ENCODE measurements at places on chromosomes 4 and X.
A peak's percentile ranks its signal among the peaks of the same experiment; 100 is the strongest.

DNA sequence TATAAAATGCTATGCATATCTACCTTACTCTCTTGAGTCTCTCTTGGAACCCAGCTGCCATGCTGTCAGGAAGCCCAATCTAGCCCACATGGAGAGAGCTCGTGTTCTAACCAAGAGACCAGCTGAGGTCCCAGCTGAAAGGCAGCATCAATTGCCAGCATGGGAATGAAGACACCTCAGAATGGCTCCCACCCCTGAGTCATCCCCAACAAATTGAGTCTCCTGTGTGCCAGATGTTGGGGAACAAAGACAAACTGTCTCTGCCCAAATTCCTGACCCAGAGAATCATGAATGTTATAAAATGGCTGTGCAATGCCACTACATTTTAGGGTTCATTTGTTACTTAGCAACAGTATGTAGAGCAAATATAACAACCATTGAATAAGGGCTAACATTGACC is 105.2 kb upstream of the STX18 start:
- DNase-seq, result no peak

DNA sequence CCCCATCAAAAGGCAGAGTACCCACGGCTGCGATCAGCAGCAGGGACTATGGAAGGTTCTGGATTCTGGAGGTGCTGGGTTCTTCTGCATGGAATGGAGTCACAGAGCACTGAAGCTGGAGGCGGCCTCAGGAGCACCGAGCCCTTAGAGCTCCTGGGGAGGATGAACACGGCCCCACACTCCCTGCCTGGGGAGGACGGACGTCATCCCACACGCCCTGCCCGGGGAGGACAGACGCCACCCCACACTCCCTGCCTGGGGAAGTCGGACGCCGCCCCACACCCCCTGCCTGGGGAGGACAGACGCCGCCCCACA is 9.9 kb downstream of the LRPAP1 start:
- DNase-seq, result no peak

DNA sequence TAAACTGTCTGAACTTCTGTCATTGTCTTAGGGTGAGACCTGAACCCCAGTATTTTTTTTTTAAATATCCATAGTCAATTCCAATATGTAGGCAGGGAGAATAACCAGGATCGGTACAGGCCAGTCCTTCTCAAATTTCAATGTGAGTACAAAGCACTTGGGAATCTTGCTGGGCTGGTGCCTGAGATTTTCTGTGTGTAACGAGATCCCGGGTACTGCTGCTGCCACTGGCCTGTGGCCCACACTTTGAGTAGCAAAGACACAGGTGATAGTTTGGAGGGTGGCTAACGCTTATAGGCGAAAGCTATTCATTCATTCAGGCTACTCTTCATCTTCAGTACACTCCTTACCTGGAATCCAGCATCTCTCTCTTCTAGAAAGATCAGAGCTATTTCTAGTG is 923.6 kb upstream of the TENM3 start:
- no peak for DNase-seq

DNA sequence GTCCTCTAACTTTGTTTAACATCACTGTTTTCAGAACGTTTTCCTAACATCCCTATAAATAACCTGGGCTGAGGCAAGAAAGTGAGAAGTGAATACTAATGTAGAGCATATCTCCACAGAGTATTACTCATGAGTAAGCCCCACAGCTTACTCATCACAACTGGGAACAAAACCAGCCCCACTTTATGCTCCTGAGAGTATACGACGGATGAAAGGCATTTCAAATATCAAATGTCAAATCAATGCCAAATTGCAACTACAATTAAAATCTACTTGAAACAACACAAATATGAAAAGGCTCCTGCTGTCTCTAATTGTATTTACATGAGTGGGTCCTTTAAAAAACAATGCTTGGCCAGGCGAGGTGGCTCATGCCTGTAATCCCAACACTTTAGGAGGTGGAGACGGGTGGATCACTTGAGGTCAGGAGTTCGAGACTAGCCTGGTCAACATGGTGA is 41.2 kb downstream of the SH3RF1 start:
- no peak for DNase-seq

DNA sequence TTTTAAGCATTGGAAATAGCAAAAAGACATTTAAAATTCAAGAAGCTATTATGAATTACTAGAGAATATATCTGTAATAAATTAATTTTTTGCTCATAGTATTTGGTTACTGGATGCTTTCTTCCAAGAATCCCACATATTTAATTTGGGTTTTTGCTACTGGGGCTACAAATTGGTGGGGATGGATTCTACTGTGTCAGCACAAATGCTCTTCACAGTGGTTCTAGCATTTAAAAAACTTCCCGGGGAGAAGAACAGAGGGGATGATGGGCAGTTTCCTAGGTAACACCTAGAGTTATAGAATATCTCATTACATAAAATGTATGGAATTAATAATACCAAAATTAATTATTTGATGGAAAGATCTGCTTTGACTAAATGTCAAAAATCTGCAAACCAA is 68.9 kb upstream of the PRPS2 start:
- no peak for DNase-seq

DNA sequence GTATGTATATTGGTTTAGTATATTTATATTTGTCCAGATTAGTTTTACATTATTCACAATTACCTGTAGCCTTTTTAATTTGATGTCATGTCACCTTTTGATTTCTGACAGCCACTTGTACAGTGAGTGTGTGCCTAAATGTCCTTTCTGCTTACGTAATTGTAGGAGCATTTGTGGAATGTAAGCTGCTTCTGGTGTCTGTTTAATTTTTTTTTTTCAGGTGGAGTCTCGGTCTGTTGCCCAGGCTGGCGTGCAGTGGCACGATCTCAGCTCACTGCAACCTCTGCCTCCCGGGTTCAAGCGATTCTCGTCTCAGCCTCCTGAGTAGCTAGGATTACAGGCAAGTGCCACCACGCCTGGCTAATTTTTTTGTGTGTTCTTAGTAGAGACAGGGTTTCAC is 91.2 kb upstream of the XAGE2 start:
- no peak for DNase-seq

- DNase-seq, result no peak
Measured at GRCh38 chr4:169106696-169107229, 96.7 kb upstream of the CBR4 start.

DNA sequence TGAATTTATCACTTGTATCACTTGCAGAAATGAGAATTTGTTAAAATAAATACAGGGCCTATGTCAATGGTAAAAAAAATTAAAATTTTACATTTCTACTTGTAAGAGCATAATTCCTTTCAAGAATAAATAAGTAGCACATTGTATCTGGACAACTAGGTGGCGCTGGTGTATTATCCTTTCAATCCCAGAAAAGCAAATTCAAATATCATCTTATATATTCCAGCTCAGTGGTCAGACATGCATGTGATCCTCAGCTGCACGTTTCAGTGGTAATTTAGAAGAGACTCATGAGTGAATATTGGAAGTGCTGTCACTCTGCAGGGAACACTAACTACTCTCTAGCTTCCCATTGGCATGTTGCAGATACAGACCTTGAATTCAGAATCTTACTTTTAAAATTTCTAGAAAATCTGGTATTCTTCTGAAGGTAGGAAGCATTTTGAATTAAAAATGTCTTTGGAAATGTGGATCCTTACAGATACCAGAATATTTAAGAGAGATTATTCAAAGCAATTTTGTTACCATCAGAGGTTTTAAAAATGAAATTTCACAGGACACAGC is 1414.7 kb upstream of the TENM3 start:
- peak; percentile 31 for DNase-seq

GRCh38 chrX:144801786-144802185 is 445.5 kb upstream of the SPANXN1 start:
- no peak for DNase-seq

GRCh38 chr4:163556650-163557391 is 62.3 kb downstream of the TMA16 start:
- DNase-seq, result no peak

- DNase-seq, result no peak
Measured at GRCh38 chr4:92969650-92970379, 666.0 kb downstream of the GRID2 start.
